GM03348 (cell line): ENCODE measurements at places on chromosomes 6 and 20.

- no peak for DNase-seq
Measured at GRCh38 chr6:33692078-33692759, 19.3 kb downstream of the UQCC2 start.

- DNase-seq: no peak
Measured at GRCh38 chr6:6738108-6738507, 149.6 kb downstream of the LY86 start.

- DNase-seq: peak; percentile 35
Measured at GRCh38 chr20:20037960-20038359, 14.3 kb downstream of the CRNKL1 start.

GRCh38 chr6:74073999-74074398 is 378.0 kb downstream of the CD109 start:
- peak; percentile 32 for DNase-seq

DNA sequence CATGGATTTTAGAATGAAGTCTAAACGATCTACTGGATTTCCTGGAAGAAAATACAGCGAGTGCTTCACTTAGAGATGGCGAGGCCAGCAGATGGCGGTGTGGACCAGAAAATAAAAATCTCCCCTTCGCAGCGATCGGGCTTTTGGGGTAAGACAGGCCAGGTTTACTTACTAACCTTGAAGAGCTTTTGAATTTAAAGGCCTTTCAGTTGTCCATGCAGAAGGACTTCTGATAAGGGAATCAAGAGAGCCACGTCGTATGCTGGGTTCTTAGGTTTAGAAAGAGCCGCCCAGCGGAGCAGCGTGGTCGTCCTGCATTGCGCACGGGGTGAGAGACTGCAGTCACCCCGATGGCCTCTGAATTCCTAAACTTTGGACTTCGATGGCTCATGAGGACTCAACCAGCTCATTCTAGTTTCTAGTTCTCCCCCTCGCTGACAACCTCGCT is 125.2 kb upstream of the RALGAPA2 start:
- DNase-seq: peak; percentile 82

DNA sequence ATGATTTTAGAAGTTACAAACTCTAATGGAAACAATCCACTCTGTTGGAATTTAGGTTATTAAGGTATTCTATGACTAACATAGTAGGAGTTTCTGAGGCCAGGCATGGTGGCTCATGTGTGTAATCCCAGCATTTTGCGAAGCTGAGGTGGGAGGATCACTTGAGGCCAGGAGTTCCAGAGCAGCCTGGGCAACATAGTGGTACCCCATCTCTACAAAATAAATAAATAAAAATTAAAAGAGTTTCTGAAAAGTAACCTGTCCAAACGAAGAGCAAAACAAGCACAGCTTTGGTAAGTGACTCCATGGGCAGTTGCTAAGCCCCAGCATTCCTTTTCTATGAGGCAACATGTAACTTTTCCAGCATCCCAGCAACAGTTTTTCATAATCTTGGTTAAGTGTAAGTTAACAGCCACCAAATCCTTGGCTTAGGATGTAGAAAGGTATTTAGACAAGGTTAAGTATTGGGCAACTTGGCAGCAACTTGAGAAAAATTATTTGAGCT is 86.3 kb downstream of the SOX4 start:
- DNase-seq: peak; percentile 80

GRCh38 chr20:24984961-24985640 is 7.5 kb downstream of the APMAP start:
- DNase-seq: no peak

GRCh38 chr20:58712151-58712791 is 19.7 kb downstream of the NPEPL1 start:
- peak; percentile 3 for DNase-seq

DNA sequence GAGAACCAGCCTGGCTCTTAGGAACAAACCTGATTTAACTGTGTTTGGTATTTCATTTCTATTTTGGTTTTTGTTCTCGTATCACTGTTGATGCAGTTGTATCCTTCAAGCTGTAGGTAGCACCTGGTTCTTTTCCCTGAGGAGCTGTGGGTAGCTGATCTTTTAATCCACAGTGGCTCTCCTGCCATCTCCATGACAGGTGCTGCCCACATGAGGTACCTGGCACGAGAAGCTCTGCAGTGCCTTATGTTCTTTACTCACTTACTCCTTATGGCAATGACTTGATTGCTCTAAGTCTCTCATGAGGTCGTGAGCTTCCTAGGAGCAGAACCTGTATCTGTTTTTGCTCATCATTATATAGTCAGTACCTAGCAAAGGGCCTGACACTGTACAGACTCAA is 74.3 kb upstream of the EMILIN3 start:
- DNase-seq: no peak

- DNase-seq: peak; percentile 76
Measured at GRCh38 chr20:46117704-46118467, at the start of gene CD40. Gene CD40, plus strand, starts transcription at chr20:46118314. Its CDS starts 30 bp downstream, at chr20:46118344.

DNA sequence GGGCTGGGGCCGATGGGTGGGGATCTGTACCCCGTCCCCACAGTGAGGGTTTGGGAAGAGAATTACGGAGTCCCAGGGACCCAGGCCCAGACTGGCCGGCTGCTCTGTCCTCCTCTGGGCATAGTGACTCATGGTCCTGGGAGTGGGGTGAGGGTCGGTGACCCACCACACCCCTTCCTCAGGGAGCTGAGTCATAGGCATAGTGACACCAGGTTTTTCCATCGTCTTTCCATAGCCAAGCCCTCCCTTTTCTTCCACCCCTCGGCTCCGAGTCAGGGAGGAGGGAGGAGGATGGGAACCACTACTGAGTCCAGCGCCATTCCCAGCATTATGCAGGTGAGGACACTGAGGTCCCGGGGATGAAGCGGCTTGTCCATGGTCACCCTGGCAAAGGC is 8.9 kb downstream of the CYP21A2 start:
- DNase-seq: peak; percentile 53

DNA sequence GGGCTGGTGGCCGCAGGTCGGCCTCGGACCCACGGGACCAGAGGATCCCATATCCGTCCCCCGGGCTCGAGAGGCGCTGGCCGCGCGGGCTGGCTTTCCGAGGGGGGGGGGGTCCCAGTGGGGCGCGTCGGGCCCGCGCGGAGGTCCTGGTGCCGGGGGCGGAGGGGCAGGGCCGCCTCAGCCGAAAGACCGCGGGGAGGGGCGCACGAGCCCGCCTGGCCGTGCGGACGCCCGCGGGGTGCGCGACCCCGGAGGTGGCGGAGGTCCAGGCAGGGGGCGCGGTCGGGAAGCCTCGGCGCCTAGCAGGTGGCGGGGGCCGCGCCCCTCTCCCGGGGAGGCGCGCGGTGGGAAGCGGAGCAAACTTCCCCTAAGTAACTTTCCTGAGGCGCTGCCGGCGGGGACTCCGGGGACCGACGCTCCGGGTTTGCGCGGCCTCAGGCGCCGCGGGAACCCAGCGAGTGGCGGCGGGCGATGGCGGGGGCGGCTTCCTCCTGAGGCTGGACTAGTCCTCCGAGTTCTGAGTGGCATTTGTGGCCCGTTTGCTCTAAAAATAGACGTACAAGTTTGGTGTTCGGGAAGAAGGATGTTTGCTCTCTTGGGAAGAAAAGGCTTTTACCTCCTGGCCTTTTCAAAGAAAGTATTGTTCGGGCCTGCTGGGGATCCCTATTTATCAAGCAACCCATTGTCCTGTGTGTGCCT is 26.5 kb upstream of the BTBD3 start:
- peak; percentile 58 for DNase-seq

- DNase-seq: peak; percentile 26
Measured at GRCh38 chr6:32152769-32153563, 975 bp upstream of the PPT2 start.

- peak; percentile 34 for DNase-seq
Measured at GRCh38 chr6:149990661-149991471, 27.1 kb downstream of the ULBP1 start.

- DNase-seq: no peak
Measured at GRCh38 chr6:20532881-20533280, 1.4 kb upstream of the CDKAL1 start.

DNA sequence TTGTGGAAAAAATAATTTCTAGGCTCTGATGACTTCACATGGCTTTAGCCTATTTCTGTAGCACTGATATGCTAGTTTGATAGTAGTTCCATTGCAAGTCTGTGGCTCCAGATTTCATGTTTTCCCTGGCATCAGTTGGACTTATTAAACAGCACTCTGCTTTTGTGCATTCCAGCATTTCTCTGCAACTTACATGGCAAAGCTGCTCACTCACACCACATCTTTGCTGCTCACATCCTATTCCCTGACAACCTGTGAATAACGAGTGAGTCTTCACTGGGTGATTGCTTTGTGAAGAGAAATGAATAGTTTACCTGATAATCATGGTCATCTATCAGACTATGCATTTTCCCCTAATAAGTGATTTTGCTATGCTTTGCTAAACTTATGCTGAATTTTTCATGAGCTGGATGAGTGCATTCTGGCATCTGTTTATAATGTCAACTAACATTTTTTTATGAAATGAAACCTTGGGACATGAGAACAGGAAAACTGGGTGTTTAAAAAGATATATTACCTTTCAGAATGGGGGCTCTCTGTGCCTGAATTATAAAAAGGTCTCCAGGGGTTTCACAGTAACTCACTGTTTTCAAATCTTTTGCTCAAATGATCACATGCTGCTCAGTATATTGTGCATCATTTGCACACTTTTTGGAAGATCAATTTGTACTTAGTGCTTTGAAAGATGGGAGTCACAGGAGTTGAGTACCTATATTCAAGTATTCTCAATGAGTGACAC is 301.8 kb downstream of the TBC1D32 start:
- no peak for DNase-seq

DNA sequence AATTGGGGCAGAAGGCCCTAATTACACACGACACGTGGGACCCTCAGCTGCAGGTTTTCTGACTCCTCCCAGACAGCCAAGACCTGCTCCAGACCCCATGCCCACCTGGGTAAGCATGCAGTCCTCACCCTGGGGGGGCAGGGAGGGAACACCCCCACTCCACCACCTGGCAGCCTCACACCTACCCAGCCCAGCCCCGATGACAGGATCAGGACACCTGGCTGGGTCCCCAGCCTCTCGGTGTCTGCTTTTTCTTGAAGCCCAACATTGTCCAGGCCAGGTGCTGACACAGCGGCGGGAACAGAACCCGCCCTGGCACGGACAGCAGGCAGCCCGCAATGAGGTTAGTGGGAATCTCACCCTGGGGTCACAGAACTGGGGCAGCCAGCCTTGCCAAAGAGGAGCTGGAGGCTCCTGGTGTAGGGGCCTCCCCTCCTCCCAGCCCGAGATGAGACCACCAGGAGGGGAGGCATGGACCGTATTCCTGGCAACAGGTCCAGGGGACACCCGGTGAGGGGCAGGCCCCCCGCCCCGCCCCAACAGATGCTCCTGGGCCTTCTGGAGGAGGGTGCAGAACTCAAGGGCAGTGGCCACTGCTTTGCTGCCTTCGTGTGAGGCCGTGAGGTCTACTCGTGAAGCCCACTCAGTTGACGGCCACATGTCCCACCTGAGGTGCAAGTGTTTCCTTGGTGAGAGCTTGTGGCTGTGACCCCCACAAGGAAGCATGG is 103.8 kb downstream of the DLL1 start:
- DNase-seq: no peak

DNA sequence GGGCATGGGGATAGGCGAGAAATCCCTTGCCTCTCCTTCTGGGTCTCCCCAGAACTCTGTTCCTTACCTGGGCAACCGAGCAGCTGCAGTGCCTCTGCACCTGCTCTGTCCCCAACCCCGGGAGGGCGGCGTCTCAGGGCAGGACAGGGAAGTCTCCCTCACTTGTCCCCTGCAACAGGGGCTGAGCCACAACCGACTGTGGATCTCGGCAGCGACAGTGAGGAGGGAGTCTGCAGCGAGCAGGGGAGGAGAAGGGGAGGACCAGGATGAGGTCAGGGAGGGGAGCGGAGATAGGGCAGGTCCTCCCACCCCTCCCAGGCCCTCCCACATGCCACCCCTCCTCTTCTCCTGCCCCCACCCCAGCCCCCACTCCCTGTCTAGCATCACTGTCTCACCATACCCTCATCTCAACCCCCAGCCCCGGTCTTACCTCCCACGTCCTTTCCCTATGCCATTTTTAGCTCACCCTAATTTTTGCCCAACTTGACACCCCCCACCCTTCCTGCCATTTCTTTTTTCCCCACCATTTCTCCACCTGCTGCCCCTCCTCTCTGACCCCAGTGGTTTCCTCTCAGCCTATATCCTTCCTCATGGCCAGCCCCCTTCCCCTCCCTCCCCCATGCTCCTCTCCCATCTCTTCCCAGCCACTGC is at the start of gene TNXB:
TNXB (minus strand) TSS at position 225 of the 651 bp plus-strand sequence. CDS start 11,140 bp downstream, outside the sequence.
- DNase-seq: no peak

DNA sequence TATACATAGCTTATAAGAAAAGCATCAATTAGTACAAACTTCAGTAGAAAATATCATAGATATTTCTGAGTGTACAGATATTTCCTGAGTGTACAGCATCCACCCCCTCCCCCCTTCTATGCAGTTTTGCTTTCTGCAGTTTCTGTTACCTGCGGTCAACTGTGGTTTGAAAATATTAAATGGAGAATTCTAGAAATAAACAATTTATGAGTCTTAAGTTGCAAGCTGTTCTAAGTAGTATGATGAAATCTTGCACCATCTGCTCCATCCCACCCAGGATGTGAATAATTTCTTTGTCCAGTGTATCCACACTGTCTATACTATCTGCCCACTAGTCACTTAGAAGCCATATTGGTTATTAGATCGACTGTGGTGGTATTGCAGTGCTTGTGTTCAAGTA is 15.8 kb upstream of the GPR63 start:
- no peak for DNase-seq

DNA sequence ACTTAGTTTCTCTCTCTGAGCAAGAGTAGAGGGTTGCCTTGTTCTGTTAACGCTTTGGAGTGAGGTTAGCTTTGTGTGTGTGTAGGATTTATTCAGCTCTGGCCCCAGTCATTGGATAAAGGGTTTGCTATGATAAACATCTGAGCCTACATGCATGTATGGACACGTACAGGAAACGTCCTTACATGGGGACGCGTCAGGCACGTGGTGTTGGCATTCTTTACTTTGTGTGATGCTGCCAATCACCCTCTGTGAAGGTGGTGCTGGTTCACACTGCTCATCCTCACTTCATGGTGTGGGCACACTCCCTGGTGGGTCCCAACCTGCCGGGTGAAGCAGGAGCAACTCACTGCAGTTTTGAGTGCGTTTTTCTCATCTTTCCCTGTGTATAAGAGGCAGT is 53.4 kb upstream of the CD93 start:
- no peak for DNase-seq

DNA sequence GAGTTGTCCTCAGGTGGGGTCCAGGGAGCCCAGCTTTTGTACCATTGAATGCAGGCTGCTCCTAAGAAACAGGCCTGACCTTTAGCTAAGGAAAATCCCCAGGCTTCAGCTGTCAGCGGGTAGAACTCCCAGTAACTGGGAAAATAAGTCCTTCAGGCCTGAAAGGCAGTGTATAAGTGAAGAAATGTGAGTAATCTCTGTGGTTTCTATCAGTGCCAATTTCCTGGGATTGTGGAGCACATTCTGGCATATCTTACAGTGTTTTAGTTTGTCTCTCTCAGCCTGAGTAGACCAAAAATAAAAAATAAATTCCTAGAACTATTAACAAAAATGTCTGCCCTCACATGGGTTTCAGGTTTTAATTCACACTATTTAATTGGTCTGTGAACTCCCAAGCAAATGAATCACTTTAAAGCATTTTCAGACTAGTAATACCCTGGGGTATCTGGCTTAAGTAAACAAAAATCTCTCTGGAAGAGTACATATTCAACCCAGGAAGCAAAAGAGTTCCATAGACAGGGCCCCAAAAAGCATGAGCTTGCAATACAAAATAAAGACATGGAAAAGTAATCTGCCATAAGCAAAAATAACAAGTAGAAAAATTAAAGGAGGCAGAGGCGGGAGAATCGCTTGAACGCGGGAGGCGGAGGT is 566.2 kb upstream of the NOX3 start:
- peak; percentile 5 for DNase-seq

GRCh38 chr6:163695414-163695864 is 280.9 kb downstream of the QKI start:
- DNase-seq: no peak
